ENCODE measurements at places on chromosomes 12 and 14.

- no peak for DNase-seq
These were observed 39.6 kb upstream of the CORO1C start for GRCh38 chr12:108770963-108771362.

- no peak for DNase-seq
These were observed 65.1 kb downstream of the DAAM1 start for GRCh38 chr14:59253527-59253926.

- DNase-seq: no peak
These were observed 1.7 kb downstream of the LMBR1L start for GRCh38 chr12:49108958-49109404.

DNA sequence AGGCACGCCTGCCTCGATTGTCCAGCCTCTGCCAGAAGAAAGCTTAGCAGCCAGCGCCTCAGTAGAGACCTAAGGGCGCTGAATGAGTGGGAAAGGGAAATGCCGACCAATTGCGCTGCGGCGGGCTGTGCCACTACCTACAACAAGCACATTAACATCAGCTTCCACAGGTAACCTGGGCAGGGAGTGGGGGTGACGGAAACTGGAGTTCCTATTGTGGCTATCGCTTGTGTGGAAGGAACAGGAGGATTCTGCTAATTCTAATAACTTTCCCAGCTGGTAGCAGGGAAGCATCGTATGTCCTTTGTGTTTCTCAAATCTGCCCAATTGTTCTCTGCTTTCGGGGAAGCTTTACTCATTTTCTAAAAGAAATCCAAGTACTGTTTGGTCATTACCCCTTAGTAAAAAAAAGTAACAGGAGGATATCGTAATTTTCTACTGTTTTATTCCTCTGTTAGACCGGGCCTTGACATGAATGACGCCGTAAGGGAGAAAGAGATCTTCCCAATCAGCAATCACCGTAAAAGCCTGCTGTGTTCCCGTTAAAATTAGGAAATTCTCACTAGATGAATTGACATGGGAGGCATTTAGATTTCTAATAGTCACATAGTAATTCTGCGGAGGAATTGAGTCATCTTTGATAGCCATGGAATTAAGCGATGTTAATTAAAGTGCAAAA, 449 bp downstream of the THAP2 start:
- DNase-seq: no peak

DNA sequence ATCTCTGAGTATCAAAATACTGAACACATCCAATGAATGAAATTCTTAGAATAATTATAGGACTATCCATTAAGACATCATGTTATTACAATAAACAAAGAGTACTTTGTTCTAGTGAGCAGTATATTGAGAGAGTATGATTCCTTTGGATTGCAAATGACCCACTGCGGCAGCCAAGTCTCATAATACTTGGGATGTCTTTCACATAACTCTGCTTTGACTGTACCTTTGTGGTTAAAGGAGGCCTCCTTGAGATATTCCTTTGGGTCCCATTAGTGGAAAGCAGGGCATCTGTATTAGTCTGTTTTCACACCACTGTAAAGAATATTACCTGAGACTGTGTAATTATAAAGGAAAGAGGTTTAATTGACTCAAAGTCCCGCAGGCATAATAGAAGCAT, 593.8 kb downstream of the TRHDE start:
- no peak for DNase-seq

DNA sequence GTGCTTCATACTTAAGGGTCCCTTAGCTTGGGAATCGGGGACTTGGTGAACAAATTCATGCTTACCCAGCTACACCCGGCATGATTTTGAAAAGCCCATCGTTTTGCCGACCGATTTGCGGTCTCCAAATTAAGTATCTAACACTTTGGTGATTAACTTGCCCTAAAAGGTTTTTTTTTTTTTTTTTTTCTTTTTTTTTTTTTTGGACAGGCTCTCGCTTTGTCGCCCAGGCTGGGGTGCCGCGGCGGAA, 843 bp upstream of the HSP90AA1 start:
- no peak for DNase-seq

- no peak for DNase-seq
These were observed 58.7 kb downstream of the FUT8 start for GRCh38 chr14:65471038-65471878.

DNA sequence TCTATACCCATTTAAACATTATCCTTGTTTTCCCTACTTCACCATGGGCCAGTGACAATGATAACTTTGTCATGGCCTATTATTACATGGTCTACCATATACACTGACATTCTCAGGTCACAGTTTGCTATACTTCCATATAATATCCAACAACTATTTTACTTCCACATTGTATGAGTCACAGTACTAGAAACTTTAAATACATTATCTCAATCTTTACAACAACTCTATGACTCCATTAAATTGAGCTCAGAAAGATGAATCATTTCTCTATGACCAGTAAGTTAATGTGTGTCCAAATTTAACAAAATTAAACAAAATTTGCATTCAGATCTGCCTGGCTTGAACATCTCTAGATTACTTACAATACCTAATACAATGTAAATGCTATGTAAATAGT, 93.9 kb downstream of the PLEKHG7 start:
- no peak for DNase-seq

DNA sequence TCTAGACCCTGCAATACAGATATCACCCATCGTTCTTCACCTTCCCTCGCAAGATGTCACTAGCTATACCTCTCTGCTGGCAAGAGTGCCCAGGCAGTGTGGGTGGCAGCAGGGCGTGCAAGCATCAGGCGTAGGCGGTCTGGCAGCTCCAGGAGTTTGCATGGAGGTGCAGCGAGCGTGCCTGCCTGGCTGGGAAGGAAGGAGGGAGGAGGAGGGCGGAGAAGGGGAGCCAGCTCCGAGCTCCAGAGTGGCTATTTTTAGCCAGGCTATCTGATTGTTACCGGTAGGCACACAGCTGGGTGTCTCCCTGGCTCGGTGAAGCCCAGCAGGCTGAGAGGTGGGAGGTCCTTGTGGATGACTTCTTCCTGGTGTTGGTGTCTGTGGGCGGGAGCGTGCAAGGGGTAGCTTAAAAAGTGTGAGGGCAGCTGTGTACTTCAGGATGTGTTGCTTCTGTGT, 6.2 kb downstream of the FOXJ2 start:
- peak; percentile 36 for DNase-seq

DNA sequence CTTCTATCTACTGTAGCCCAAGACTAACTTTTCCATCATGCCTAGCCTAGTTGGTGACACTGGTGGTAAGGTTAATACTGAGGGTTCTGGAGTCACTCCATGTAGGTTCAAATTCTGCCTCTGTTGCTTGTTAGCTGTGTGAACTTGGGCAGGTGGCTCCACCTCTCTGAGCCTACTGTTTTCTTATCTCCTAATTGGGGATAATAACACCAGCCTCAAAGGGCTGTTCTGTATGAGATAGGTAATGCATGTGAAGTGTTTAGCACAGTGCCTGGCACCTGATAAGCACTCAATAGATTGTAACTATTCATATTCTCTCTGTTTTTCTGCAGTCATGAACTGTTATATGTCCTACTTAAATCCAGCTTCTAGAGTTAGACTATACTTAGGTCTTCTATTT, 17.5 kb upstream of the SPPL3 start:
- no peak for DNase-seq

GRCh38 chr14:72679536-72680151, 214.3 kb downstream of the DPF3 start:
- no peak for DNase-seq

DNA sequence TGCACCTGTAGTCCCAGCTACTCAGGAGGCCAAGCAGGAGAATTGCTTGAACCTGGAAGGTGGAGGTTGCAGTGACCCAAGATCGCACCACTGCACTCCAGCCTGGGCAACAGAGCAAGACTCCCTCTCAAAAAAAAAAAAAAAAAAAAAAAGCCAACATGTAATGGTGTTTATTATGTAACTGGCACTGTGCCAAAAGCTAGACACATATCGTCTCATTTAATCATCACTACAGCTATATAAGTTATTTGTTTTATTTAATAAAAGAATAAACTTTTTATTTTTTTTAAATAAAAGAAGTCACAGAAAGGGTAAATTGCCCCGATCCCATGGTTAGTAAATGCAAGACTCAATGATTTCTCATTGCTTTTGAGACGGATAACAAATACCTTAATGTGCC, 76.9 kb downstream of the PTCSC3 start:
- no peak for DNase-seq

DNA sequence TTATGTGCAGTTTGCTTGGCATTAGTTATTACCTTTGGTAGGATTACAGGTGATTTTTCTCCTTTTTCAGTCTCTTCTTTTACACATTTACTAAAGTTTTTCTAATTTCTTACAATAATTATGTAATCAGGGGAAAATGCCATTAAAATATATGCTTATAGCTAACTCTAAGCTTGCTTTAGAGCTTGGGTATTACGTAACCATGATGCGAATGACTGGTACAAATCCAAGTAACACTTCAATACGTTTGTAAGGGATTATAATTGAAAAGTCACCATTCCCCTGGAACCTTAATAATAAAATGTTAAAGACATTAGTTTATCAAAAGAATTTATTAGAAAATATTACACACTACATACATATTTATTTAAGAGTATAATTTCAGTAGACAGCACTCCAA, 71.6 kb downstream of the SCAF11 start:
- DNase-seq: no peak

DNA sequence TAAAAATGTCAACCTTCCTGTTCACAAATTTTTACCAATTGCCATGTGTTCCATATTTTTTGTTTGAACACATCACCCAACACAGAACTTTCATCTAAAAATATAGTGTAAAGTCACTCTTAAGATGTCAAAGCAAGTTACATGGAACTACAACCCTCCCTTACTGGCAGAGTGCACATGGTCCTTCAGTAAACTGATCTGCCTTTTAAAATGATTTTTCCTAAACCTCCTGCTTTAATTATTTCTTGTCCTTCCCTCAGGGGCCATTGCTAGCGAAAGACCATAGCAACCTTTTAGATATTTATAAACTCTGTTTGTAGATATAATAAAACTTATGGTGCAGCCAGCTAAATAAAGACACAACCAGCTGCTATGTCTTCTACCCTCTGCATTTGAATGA, 255.2 kb upstream of the FAR2 start:
- DNase-seq: no peak

DNA sequence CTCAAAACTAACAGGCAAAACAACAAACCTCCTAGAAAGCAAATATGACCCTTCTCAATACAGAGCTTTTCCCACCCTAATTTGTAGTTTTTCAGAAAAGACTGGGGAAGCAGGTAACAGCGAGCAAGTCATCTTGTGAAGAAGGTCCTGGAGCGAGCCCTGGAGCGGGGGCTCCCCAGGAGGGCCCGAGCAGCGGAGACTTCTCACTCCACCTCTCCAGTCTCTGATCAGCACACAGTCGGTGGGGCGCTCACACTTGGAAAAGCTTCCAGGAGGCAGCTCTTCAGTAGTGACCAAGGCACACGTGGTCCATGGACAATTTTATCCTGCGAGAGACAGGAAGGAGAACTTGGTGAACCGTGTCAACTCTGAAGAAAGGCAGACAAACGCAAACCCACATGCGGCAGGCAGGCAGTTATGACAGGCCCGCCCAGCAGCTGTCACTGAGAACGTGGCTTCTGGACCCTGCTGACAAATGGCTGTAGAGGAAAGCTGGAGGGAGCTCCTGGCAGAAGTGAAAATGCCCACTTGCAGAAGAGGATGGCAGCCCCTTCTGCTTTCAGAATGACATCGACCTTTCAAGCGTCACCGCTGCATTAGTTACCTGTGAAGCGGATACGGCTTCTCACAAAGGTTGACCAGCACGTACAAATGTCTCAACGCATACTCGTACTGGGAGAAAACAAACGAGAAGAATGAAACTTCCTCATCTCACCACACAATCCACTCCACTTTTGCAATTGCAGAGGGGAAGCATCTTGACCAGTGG, 44.2 kb downstream of the LGMN start:
- no peak for DNase-seq

DNA sequence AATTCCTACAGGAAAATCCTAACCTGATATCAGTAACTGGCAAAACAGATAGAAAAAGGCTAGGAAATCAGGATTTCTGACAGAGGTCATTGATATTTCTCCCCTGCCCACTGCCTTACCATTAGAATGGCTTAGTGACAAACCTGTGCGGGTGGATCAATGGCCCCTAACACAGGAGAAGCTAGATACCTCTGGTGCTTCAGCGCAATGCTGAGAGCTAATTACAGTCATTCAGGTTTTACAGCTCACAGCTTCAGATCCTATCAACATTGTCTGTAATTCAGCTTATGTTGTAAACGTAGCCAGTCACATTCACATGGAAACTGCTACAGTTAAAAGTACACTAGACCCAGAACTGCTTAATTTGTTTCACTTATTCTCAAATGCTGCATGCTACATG, 17.4 kb upstream of the SLC10A1 start:
- no peak for DNase-seq

DNA sequence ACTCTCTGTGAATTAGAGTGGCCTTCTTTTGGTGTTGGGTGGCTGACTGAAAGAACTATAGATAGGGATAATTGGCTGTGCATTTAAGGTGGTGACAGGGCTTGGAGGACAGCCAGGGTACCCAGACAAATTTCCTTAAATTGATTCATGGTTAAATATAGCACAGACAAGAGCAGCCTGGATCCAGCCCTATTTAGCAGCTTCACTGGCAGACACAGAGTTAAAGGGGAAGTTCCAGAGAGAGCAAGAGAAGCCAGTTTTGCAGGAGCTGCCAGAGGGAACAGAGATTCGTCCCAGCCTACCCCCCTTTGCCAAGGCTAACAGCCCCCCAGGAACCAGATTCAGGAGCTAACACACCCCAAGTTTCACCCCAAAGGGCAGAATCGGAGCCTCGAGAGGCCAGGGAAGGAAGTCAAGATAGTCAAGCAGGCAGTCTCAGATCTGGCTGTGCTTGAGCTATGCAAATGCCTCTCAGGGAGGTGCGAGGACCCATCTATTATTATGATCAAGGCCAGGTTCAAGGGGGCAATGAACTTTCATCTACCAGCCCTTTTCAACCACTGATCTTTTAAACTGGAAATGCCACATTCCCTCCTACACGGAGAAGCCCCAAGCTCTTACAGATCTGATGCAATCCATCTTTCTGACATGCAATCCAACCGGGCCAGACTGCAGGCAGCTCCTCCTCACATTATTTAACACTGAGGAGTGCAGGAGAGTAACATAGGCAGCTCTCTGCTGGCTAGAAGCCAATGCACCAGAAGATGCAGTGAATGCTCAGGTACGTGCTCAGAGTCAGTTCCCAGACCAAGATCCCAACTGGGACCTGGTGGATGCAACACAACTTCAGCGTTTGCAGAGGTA, 58.2 kb downstream of the DHRS2 start:
- DNase-seq: no peak

DNA sequence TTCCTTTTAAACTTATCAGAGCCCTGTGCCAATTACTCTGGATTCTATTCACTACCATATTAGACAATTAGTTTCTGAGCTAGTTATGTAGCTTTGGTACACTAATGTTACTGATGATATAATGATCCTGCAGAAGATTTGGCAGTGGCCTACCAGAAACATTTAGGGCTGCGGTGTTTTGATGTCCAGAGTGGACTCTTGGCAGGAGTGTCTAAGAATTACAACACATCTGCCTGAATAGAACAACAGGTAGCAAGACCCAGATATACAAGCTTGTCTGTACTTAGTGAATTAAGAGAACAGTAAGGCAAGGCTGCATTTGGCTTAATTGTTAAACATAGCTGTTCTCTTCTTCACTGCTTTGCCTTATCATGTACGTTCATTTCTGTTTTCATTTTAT, 691.6 kb upstream of the FBXO33 start:
- no peak for DNase-seq

All from CD8-positive, alpha-beta T cell (primary cell).